Stimulated activated CD8-positive, alpha-beta memory T cell treated with anti-CD3 and anti-CD28 coated beads, Interleukin-4, amount 100 ng/mL, for 4 hours (primary cell): ENCODE measurements at places on chromosomes 1 and 21.
A peak's percentile ranks its signal among the peaks of the same experiment; 100 is the strongest.

GRCh38 chr1:78401148-78401547 lies 89.6 kb upstream of the PTGFR start:
- DNase-seq, result no peak

GRCh38 chr1:203405703-203406438 lies 54.9 kb upstream of the FMOD start:
- no peak for DNase-seq

DNA sequence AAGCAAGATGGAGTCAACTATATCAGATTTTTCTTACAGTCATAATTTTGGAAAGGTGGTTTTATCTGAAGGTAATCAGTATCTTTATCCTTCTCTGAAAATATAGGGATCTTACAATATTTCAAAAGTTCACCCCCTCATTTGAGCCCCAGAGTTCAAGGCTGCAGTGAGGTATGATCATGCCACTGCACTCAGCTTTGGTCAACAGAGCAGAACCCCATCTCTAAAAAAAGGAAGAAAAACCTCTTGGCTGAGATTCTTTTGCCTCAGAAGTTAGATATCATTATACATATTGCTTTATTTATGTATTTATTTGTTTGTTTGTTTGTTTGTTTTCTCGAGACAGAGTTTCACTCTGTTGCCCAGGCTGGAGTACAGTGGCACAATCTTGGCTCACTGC lies 11.5 kb upstream of the RBBP5 start:
- no peak for DNase-seq

DNA sequence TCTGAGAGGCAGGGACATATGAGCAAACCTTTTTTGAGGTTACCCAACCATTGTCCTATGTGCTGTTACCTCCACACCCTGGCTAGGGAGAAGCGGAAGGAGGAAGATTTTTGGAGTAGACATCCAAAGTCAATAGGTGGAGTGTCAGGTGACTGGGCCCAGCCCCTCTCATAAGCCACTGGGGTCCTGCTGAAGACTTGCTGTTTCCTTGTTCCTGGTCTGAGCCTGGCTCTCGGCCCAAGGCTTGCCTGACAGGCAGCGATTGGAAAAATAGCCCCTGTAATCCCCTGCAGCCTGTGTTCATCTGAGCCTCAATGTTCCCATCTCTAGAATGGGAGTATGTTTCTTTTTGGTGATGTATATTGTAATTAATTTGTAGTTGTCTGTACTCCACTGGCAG lies 6.9 kb upstream of the PIGR start:
- DNase-seq, result no peak

DNA sequence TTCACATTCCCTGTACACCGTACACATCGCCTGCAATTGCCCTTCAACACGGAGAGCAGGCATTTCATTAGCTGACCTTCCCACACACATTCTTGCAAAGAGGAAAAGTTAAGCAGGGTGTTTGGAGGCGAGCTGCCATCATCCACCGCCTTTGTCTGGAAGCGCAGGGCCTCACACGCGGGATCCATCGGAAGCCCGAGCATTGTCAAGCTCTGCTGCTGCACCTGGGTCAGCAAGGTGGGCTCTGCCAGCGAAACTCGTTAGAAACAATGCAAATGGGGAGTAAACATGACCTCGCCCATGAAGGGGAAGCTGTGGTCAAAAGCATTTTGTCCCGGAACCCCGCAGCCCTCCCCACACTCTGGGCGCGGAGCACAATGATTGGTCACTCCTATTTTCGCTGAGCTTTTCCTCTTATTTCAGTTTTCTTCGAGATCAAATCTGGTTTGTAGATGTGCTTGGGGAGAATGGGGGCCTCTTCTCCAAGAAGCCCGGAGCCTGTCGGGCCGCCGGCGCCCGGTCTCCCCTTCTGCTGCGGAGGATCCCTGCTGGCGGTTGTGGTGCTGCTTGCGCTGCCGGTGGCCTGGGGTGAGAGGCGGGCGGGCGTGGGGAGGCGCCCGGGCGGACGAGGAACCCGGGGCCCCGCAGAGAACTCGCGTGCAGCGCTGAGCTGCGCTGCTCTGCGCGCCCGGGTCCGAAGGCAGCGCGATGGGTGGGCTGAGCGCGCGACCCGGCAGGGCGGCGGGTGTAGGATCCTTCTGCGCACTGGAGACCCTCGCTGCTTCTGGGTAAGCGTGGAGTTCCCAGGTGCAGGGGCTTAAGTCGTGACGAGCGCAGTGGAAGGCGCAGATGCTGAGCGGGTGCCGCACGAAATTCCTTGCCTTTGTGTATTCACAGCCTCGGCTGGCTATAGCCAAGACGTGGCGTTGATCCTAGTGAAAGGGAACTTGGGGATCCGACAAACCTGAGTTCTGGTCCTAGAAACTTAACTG lies at the start of gene CR1:
Gene CR1, plus strand, starts transcription at position 357 of the 992 bp plus-strand sequence. Its CDS starts 111 bp downstream, at position 468.
- DNase-seq, result peak; percentile 5

GRCh38 chr1:112264553-112264952 lies 131.5 kb upstream of the CTTNBP2NL start:
- no peak for DNase-seq

DNA sequence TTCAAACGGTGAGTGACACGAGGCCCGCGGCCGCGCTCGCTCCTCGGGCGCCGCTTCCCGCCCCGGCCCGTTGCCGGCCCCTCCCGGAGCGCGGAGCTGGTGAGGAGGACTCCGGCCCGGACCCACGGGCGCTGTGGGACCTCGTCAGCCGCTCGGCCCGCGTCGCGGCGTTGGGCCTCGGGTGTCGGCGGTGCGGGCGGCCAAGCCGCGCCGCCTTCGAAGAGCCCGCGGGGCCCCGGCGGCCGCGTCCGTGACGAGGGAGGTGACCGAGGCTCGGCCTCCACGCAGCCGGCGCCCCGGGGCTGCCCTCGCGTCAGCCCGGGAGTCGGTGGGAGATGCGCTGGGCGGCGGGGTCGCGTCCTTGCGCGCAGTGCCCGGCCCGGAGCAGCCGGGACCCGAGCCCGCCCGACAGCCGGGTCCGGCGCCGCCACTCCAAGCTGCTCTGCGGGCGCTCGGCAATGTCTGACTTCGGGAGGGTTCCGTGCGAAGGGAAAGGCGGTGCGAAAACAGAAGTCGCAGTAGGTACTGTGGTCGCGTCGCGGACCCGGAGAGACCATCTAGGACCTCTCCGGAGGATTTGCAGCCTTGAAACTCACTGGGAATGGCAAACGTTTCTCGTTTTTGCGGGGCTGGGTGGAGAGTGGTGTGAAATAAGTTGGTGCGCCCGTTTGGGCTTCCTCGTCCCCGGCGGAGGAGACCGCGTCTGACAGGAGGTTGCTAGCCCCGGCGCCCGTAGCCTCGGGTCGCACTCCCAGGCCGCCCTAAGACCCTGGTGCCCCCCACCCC lies 829 bp downstream of the SPEN start:
- DNase-seq, result no peak

GRCh38 chr1:72601035-72601674 lies 318.8 kb upstream of the NEGR1 start:
- DNase-seq, result no peak

- DNase-seq, result no peak
Observed at GRCh38 chr21:18917622-18918021, 514.0 kb upstream of the TMPRSS15 start.

GRCh38 chr1:3375245-3375644 lies 79.2 kb upstream of the ARHGEF16 start:
- DNase-seq, result no peak

DNA sequence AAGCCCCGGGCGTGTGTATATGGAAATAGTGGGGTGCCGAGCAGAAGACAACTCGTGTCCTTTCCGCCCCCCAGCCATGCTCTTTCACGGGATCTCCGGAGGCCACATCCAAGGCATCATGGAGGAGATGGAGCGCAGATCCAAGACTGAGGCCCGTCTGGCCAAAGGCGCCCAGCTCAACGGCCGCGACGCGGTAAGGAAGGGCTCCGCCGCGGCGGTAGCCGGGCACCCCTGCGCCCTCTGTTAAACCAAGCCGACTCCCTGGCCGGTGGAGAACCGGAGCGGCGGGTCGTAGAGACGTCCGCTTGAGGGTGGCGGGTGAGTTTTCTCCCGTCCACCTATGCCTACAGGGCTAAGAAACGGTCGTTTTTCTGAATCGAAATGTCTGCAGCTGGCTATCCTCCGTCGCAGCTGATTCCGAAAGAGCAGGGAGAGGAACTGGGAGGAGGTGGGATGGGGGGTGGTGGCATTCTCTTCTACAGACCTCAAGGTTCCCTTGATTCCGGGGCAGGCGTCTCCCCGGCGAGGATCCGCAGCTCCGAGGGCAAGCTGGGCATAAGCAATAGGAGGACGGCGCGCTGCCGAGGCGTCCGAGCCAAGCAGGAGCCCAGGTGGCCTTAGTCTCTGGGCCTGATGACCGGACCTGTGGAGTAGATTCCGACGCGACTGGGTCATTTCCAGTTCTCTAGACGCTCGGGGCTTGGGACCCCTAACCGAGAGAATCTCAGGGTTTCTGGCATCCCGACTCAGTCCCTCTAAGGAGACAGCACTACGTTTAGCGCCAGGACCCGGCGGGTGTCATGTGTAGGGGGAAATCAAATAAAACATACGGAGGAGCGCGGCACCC lies 856 bp downstream of the LHX9 start:
- no peak for DNase-seq

DNA sequence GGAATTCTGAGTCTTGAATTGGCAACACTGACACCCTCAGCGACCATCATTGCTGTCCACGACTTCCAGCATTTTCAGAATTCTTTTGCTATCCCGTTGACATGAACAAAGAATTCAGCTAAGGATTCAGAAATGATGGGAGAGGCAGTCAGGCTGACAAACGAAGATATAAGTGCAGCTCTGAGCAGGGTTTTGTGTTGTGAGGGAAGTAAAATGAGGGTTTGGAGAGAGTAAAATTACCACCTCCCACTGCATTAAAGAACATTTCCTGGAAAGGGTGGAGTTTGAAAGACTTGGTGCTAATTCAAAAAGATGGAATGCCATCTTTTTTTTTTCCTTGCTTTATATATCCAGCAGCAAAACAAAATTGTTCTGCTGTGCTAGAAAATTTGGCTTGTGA lies 4.9 kb upstream of the ELK4 start:
- DNase-seq, result no peak

GRCh38 chr1:41742219-41742618 lies 176.5 kb downstream of the HIVEP3 start:
- DNase-seq, result no peak

GRCh38 chr1:86718786-86719185 lies 14.4 kb downstream of the SH3GLB1 start:
- DNase-seq, result no peak

- DNase-seq, result no peak
Observed at GRCh38 chr1:36092798-36093185, 4.1 kb downstream of the ADPRS start.

GRCh38 chr1:90795431-90795830 lies 78.3 kb upstream of the BARHL2 start:
- no peak for DNase-seq

DNA sequence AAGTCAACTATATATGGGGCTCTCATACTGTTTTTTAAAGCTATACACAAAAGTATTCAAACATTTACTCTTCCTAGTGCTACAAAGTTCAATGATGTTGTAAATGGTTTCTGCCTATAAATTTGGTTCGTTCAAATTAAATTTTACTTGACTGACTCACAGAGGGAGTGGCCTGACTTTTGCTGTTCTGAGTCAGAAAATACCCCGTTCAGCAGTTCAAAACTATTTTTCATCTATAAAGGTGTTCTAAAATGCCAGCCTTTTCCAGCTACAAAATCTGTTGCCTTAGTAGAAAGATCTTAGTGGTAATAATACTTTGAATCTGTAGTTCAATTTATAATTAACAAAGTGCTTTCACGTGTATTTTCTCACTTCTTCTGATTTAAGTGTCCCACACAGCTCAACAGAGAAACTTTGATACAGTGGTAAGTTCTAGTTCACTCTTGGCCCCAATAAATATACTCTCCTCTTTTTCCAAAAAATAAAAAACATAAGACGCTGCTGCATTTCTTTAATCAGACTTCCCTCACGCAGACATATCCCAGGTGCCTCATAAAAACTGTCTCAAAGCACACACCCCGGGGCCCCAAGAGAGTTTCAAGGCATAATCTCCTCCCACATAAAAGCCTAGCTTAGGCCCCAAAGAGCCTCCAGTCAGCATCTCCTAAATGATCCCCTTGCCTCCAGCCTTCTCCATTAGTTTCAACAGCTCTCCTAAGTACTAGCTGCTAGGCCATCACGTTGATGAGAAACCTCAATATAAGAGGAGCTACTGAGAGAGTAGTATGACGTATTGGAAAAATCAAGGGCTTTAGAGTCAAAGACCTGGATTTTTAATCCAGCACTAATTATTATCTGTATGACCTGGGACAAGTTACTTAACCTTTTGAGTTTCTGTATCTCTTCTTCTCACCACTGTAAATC lies 3.2 kb downstream of the PTP4A2 start:
- DNase-seq, result no peak
